Calu3 (cell line): ENCODE measurements at places on chromosomes 7 and 10. TPM values are rescaled to one million over a fixed set of nuclear protein-coding genes. Genes with fewer than 3 reads are reported as not detected.

GRCh38 chr10:79542626-79543025, 17.6 kb downstream of the SFTPA2 start:
- H3K4me3 ChIP-seq, result no peak overlapping the region
- H3K27me3 ChIP-seq, result peaks cover 56% of the 10 kb centered on the region
- no peak for DNase-seq
- H3K4me1 ChIP-seq, result no peaks in the 10 kb centered on the region
- H3K27ac ChIP-seq, result no peak overlapping the region
- H3K36me3 ChIP-seq, result no peaks in the 10 kb centered on the region

TMEM176B gene
- total RNA-seq, result 3.1 and 7.3 TPM in 2 replicates

- DNase-seq, result no peak
- peaks cover 3% of the 10 kb centered on the region for H3K36me3 ChIP-seq
- H3K4me3 ChIP-seq, result no peak overlapping the region
- H3K4me1 ChIP-seq, result no peaks in the 10 kb centered on the region
- H3K27me3 ChIP-seq, result peaks cover 43% of the 10 kb centered on the region
- no peak overlapping the region for H3K27ac ChIP-seq
Observed at GRCh38 chr7:143073556-143073955, 21.4 kb downstream of the OR6V1 start.

GRCh38 chr10:17138460-17139042, 8.9 kb upstream of the CUBN start:
- DNase-seq, result no peak
- H3K4me1 ChIP-seq, result peaks cover 38% of the 10 kb centered on the region
- H3K4me3 ChIP-seq, result no peak overlapping the region
- no peaks in the 10 kb centered on the region for H3K27me3 ChIP-seq
- no peaks in the 10 kb centered on the region for H3K36me3 ChIP-seq
- no peak overlapping the region for H3K27ac ChIP-seq

DNA sequence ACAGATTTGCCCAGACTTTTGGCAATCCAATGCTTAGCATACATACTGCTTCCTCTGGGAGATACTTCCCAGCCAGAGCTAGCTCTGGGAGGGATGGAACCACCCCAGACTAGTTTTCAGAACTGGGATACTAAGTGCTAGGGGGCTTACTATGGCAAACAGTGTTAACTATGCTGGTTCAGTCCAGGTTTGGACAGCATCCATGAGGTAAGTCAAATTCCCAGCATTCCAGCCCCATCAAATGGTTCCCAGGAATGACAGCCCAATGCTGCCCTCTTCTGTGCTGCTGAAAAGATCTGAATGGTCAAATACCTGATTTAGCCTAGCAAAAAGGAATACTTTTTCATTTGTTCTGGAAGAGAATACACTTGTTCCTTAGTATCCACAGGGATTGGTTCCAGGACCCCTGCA, 141.7 kb upstream of the CCDC6 start:
- no peak overlapping the region for H3K4me3 ChIP-seq
- no peaks in the 10 kb centered on the region for H3K4me1 ChIP-seq
- H3K27ac ChIP-seq, result no peak overlapping the region

DNA sequence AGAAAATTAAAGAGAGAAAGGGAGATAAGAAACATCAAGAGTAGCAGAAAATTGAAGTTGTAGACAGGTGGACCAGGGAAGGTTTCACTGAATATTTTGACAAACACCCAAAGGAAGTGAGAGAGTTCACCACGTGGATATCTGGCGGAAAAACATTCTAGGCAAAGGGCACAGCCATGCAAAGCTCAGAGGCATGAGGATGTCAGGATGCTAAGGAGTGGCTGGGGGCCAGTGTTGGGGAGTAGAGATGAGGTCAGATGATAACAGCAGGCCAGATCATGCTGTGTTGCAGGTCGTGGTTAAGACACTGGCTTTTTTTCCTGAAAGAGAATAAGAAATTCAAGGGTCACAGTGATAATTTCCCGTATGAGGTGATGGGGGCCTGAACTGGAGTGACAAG, 181.9 kb downstream of the DGKI start:
- no peaks in the 10 kb centered on the region for H3K36me3 ChIP-seq
- peaks cover 8% of the 10 kb centered on the region for H3K4me1 ChIP-seq
- H3K27ac ChIP-seq, result no peak overlapping the region
- peaks cover 97% of the 10 kb centered on the region for H3K27me3 ChIP-seq
- DNase-seq, result no peak

- H3K4me3 ChIP-seq, result peak overlapping the region; percentile 9
- H3K27ac ChIP-seq, result no peak overlapping the region
- peaks cover 17% of the 10 kb centered on the region for H3K4me1 ChIP-seq
- DNase-seq, result no peak
- peaks cover 4% of the 10 kb centered on the region for H3K36me3 ChIP-seq
Observed at GRCh38 chr7:157158400-157158799, 19.7 kb downstream of the UBE3C start.

GRCh38 chr10:79244068-79244442, 103.2 kb upstream of the PPIF start:
- H3K27ac ChIP-seq, result peak overlapping the region; percentile 53
- no peaks in the 10 kb centered on the region for H3K27me3 ChIP-seq
- peaks cover 4% of the 10 kb centered on the region for H3K36me3 ChIP-seq
- no peak for DNase-seq
- H3K4me1 ChIP-seq, result peaks cover 21% of the 10 kb centered on the region

DNA sequence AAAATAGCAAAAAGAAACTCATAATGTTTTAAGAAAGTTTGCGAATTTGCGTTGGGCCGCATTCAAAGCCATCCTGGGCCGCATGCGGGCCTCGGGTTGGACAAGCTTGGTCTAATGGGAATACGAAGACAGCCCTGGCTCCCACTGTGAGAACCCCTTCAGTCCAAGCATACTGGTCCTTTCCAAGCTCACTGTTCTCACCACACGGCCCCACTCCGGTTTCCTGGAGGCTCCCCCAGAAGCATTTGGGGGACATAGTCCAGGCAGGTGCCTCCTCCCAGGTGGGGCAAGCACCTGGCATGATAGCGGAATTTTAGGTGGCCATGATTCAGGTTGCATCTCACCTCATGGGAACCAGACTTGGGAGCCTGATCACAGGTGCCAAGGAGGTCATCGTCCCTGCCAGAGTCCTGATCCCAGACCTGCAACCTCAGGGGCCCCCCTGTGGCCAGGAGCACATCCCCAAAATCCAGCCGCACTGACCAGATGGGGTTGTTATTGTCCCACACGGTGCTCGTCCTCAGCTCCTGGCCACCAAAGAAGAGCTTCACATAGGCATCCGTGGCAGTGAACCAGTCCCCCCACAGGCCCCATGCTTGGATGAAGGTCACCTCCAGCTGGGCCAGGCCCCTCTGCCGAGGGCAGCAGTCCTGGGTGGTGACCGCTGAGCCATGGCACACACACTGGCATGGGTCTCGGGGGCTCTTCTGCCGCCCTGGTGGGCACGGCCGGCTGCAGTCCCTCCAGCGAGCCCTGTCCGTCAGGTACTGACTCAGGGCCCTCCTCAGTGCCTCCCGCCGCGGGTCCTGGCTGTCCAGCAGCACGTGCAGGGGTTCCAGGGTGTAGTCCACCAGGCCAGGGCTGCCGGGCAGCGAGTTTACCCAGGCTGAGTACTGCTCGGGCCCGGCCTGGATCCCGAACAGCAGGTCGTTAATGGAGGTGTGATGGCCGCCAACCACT, 4.4 kb downstream of the PRF1 start:
- no peaks in the 10 kb centered on the region for H3K36me3 ChIP-seq
- H3K4me3 ChIP-seq, result no peak overlapping the region
- DNase-seq, result no peak
- H3K27me3 ChIP-seq, result peaks cover 31% of the 10 kb centered on the region
- H3K27ac ChIP-seq, result no peak overlapping the region

- peaks cover 64% of the 10 kb centered on the region for H3K4me1 ChIP-seq
- H3K36me3 ChIP-seq, result peaks cover 72% of the 10 kb centered on the region
- H3K4me3 ChIP-seq, result peak overlapping the region; percentile 96
- no peaks in the 10 kb centered on the region for H3K27me3 ChIP-seq
Observed at GRCh38 chr7:150377196-150377595, 1.9 kb upstream of the ZNF775 start.

PCDH15 gene
- not detected in 2 replicates for total RNA-seq

ERVW-1 gene
- total RNA-seq, result not detected in 2 replicates

DNA sequence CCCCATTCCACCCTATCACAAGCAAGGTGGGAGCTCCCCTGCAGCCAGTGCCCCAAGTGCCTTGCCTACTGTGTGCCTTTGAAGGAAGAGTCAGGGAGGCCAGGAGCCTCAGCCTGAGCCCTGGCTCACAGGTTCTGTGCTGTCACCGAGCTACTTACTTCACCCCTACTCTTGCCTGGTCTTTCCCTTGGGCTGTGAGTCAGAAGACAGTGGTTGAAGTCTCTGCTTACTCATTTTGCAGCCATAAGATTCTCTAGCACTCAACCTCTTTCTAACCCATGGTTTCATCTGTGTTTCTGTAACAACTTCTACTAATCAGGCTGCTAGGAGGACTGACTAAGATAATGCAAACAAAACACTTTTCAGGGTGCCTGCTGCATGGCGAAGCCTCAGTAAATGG, 114.5 kb downstream of the PLCE1 start:
- H3K27me3 ChIP-seq, result peaks cover 33% of the 10 kb centered on the region
- no peak for DNase-seq
- H3K27ac ChIP-seq, result no peak overlapping the region
- no peak overlapping the region for H3K4me3 ChIP-seq
- no peaks in the 10 kb centered on the region for H3K4me1 ChIP-seq

GRCh38 chr10:71998840-71999194, 34.6 kb downstream of the CHST3 start:
- no peaks in the 10 kb centered on the region for H3K27me3 ChIP-seq
- DNase-seq, result peak; percentile 70
- H3K36me3 ChIP-seq, result no peaks in the 10 kb centered on the region
- peak overlapping the region; percentile 31 for H3K4me3 ChIP-seq
- peaks cover 52% of the 10 kb centered on the region for H3K4me1 ChIP-seq

GRCh38 chr7:150322114-150322832, 882 bp upstream of the LRRC61 start:
- no peaks in the 10 kb centered on the region for H3K27me3 ChIP-seq
- H3K4me1 ChIP-seq, result peaks cover 48% of the 10 kb centered on the region
- H3K27ac ChIP-seq, result peak overlapping the region; percentile 98
- peaks cover 53% of the 10 kb centered on the region for H3K36me3 ChIP-seq

GRCh38 chr10:50361946-50362345, 110.6 kb upstream of the ASAH2 start:
- H3K27ac ChIP-seq, result no peak overlapping the region
- H3K27me3 ChIP-seq, result no peaks in the 10 kb centered on the region
- no peaks in the 10 kb centered on the region for H3K36me3 ChIP-seq
- no peaks in the 10 kb centered on the region for H3K4me1 ChIP-seq
- no peak for DNase-seq

GRCh38 chr10:61941202-61941681, 39.7 kb downstream of the ARID5B start:
- no peak overlapping the region for H3K4me3 ChIP-seq
- peak overlapping the region; percentile 83 for H3K27ac ChIP-seq
- DNase-seq, result no peak
- peaks cover 15% of the 10 kb centered on the region for H3K36me3 ChIP-seq
- peaks cover 73% of the 10 kb centered on the region for H3K4me1 ChIP-seq
